ENCODE measurements at places on chromosomes 13 and 19. TPM values are rescaled to one million over a fixed set of nuclear protein-coding genes. Genes with fewer than 3 reads are reported as not detected.
A peak's percentile ranks its signal among the peaks of the same experiment; 100 is the strongest.

DNA sequence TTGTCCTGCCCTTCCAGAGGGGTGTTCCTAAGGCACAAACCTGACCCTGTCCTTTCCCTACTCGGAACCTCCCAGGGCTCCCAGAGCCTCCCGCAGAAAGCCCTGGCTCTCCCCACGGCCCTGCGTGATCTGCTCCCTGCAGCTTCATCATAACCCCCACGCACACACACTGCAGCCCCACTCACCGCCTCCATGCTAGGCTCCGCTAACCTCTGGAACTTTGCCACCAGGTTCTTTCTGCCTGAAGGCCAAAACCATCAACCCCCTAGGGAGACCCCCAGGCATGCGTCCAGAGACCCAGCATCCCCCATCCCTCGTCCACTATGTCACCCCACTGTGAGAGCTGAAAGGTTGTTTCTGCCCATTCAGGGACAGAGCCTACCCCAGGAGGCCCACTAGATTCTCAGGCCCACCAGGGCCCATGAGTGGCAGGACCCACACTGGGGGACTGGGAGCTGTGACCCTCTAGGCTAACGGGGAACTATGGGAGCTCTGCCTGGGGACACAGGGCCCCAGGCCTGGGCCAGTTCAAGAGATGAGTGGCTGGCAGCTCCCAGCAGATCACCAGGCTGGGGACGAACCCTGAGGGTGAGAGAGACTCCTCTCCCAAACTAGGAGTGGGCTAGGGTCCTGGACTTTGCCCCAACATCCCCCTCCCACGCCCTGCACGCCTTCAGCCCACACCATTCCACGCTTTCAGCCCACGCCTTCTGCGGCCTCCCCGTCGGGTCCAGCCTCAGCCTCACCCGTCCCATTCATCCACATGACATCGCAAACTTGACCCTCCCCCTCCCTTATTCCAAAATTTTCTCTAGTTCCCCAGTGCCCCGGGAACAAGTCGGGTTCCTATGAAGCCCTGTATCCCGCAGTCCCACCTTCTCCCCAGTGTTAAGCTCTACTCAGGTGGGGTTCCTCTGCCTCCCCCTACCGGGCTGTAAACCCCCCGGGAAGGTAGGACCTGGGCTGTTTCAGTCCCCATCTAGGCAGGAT, 33.2 kb upstream of the PNMA8B start:
- H3K4me1 ChIP-seq, result peaks cover 3% of the 10 kb centered on the region
- H3K27me3 ChIP-seq, result no peaks in the 10 kb centered on the region
- H3K36me3 ChIP-seq, result no peaks in the 10 kb centered on the region
- no peak overlapping the region for H3K4me3 ChIP-seq
- DNase-seq, result no peak

F10 gene
- total RNA-seq, result 0.18 TPM

DNA sequence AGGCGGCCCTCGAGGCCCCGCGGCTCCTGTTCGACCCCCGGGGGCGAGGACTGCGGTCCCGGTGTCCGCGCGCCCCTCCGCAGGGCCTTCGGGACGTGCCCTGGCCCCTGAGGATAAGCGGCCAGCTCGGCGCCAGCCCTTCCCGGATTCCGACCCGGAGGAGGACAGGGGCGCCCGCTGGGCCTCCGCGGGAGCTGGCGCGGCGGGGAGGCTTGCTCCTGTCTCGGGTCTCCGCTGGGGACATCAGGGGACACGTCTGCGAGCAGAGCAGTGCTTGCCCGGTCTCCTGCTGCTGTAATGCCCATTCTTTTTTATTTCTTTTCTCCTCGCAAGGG, 829 bp downstream of the B3GLCT start:
- H3K27me3 ChIP-seq, result no peaks in the 10 kb centered on the region
- H3K36me3 ChIP-seq, result no peaks in the 10 kb centered on the region
- H3K4me1 ChIP-seq, result peaks cover 14% of the 10 kb centered on the region
- peak overlapping the region; percentile 58 for H3K4me3 ChIP-seq
- no peak for DNase-seq
- peak overlapping the region; percentile 82 for H3K27ac ChIP-seq

CD177 gene
- 0.28 TPM for total RNA-seq

FARP1 gene
- total RNA-seq, result 61.9 TPM

CCDC70 gene
- not detected for total RNA-seq

DNA sequence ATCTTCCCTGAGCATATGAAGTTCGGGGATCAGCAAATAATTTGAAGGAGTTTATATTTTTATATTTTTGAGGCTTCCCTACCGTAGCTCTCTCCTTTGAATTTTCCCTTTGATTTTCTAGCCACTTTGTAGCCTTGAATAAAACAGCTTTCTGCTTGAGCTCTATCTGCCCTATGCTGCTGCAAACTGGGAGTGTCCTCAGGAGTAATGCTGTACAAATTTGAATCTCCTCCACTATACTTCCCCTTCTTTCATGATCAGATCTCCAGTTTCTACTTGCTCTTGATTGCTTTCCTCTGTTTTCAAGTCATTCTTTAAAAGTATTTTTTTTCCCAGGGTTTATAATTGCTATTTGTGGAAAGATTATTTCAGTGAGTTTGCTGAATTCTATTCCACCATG, 14.6 kb downstream of the PDS5B start:
- peaks cover 2% of the 10 kb centered on the region for H3K4me1 ChIP-seq
- no peak overlapping the region for H3K27ac ChIP-seq
- H3K36me3 ChIP-seq, result no peaks in the 10 kb centered on the region
- no peak overlapping the region for H3K4me3 ChIP-seq
- no peaks in the 10 kb centered on the region for H3K27me3 ChIP-seq
- DNase-seq, result no peak

GRCh38 chr13:109858319-109858718, 71.9 kb upstream of the IRS2 start:
- no peaks in the 10 kb centered on the region for H3K27me3 ChIP-seq
- H3K4me3 ChIP-seq, result no peak overlapping the region
- no peak for DNase-seq
- no peak overlapping the region for H3K27ac ChIP-seq
- H3K36me3 ChIP-seq, result no peaks in the 10 kb centered on the region

LILRB3 gene
- total RNA-seq, result 0.18 TPM

GRCh38 chr13:98318263-98318878, 141.3 kb upstream of the RNF113B start:
- no peak for DNase-seq
- no peaks in the 10 kb centered on the region for H3K4me1 ChIP-seq
- H3K4me3 ChIP-seq, result no peak overlapping the region
- H3K27me3 ChIP-seq, result no peaks in the 10 kb centered on the region

GRCh38 chr13:35549481-35549880, 73.0 kb upstream of the MAB21L1 start:
- H3K4me3 ChIP-seq, result no peak overlapping the region
- no peaks in the 10 kb centered on the region for H3K36me3 ChIP-seq
- H3K27ac ChIP-seq, result no peak overlapping the region
- no peaks in the 10 kb centered on the region for H3K4me1 ChIP-seq

DNA sequence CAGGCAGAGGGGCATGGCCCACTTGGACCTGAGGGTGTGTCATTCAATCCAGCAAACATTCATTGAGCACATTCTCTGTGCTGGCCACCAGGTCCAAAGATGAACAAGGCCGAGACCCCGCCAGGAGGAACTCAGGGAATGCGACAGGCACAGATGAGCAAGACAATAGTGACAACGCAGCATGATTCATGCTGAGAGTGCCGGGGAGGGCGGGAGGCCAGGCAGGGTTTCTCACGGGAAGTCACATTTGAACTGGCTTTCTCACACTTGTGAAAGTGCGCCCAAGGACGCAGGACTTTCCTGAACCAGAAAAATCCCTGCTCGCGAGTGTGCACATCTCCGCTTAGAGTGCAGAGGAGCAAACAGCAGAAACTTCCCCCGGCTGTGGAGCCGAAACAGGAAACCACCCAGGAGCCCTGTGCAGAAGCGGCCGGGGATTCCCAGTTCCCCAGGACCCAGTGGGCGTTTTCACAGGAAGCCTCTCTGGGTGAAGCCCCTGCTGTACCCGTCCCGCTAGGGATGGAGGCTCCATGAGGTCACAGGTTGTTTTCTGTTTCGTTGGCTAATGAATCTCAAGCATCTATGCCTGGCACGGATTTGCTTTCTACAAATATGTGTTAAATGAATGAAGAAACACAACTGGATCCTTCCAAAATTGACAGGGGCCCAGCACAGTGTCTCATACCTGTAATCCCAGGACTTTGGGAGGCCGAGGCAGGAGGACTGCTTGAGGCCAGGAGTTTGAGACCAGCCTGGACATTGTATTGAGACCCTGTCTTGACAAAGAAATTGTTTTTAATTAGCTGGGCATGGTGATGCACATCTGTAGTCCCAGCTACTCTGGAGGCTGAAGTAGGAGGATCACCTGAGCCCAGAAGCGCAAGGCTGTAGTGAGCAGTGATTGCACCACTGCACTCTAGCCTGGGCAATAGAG, 68.4 kb upstream of the TM9SF2 start:
- H3K4me3 ChIP-seq, result no peak overlapping the region
- no peaks in the 10 kb centered on the region for H3K27me3 ChIP-seq
- H3K27ac ChIP-seq, result no peak overlapping the region
- H3K36me3 ChIP-seq, result no peaks in the 10 kb centered on the region
- H3K4me1 ChIP-seq, result peaks cover 5% of the 10 kb centered on the region

RFPL4A gene
- total RNA-seq, result not detected

DNA sequence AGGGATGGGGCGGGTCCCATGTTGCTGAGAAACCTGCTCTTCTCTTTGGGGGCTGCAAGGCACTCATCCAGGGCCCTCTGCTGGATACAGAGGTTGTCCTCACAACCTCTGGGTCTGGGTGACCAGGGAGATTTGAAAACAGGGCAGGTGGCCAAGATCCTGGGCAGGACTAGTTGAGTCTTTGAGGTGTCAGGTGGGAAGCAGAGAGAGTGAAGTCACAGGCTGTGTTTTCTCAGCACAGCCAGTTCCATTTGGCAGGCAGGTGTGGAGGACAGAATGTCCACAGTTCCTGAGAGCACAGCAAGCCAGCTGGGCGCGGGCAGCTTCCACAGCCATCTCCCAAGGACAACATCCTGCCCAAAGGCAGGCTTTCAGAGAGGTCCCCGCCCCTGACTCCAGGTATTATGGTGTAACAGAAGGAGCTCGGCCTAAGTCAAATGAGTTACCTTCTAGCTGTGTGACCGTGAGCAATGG, 118.8 kb downstream of the NUFIP1 start:
- H3K4me3 ChIP-seq, result no peak overlapping the region
- no peaks in the 10 kb centered on the region for H3K4me1 ChIP-seq
- H3K27me3 ChIP-seq, result no peaks in the 10 kb centered on the region
- H3K27ac ChIP-seq, result no peak overlapping the region
- DNase-seq, result no peak

- DNase-seq, result no peak
- no peaks in the 10 kb centered on the region for H3K27me3 ChIP-seq
- no peak overlapping the region for H3K27ac ChIP-seq
- H3K4me1 ChIP-seq, result no peaks in the 10 kb centered on the region
Observed at GRCh38 chr13:101755228-101755887, 302.9 kb downstream of the ITGBL1 start.

DNA sequence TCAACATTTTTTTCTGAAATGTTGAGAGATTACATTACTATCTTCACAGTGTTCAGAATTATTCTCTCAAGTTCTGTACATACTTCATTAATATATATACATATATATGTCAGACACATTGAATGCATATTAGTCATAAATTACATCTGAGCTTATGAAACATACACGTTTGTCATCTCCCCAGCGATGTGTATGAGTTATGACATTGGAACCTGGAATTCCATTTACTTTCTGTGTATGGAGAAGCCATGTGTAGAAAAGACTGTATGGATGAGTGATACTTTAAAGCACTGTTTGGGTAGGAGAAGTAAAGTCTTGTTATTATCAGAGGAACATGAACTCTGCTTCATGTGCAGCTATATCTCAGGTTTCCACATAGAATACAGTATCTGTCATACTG, 167.2 kb downstream of the FGF14 start:
- no peaks in the 10 kb centered on the region for H3K27me3 ChIP-seq
- no peak overlapping the region for H3K27ac ChIP-seq
- H3K4me1 ChIP-seq, result no peaks in the 10 kb centered on the region
- no peak overlapping the region for H3K4me3 ChIP-seq

GRCh38 chr13:26400545-26400944, 146.6 kb downstream of the CDK8 start:
- H3K27ac ChIP-seq, result no peak overlapping the region
- H3K27me3 ChIP-seq, result no peaks in the 10 kb centered on the region
- no peaks in the 10 kb centered on the region for H3K36me3 ChIP-seq
- H3K4me1 ChIP-seq, result no peaks in the 10 kb centered on the region

DNA sequence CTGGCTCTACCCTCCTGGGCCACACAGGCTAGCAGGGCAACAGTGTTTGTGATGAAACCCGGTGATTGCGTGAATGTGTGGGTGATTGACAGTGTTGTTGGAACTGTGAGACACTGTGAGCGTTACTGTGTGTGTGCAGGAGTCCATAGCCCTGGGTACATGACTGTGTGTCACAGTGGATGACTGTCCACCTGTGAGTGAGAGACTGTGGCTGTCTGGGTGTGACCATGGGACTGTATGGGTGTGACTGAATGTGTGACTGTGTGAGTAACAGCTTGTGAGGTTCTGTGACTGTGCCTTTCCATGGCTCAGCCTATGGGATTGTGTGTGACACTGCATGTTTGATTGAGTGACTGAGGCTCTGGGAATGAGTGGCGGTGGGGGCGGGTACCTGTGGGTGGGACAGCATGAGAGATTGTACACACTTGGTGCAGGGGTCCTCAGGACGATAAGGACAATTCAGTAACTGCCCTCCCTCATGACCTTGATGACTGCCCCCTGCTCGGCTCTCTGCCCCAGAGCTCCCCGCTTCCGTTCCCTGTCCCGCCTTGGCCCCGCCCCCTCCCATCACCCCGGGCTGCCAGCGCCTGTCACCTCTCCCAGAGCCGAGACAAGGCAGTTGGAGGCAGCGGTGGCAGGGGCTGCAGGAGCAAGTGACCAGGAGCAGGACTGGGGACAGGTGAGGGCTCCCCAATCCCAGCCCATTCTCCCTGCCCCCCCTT, at the start of gene GIPR:
Gene GIPR (plus strand): TSS at position 602 of the 722 bp plus-strand sequence. CDS start 1,300 bp downstream, outside the sequence.
- H3K27ac ChIP-seq, result peak within 1 kb of the TSS; percentile 42
- peak within 1 kb of the TSS; percentile 74 for H3K4me3 ChIP-seq
- no peaks in the 10 kb centered on the region for H3K4me1 ChIP-seq
- no peak for DNase-seq
- H3K27me3 ChIP-seq, result no peaks in the 10 kb centered on the region

DNA sequence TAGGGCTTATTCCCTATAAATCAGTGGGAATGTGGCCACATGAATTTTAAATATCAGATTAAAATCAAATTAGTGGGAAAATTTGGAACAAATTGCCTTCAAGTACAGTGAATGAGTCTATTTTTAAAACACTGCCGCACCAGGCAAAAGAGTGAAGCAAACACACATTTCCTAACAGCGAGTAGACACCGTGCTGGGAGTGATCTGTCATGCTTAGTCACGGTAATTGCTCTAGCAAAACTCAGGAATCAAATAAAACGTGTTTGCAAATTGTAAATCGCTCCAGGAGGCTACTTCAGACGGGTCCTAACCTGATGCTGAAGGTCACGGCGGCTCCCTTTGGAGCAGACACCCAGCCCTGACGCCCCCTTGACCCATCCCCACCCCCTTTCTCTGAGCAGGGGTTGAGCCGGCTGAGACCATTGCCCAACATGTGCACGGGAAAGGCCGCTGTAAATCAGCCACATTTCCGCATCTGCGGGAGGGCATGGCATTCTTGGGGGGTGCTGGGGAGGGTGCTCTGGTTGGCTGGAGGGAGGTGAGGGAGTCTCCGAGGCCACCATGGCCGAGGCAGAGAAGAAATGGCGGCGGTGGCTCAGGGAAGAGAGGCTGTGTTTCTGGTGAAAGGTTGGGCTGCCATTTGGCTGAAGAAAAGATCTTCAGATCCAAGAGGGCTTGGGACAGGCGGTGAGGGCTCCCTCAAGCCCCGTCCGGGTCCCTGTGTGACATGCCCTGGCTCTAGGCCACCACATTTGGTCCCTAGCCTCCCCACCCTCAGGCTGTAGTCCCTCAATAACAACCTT, 8.9 kb downstream of the CEBPA start:
- peaks cover 20% of the 10 kb centered on the region for H3K4me1 ChIP-seq
- DNase-seq, result peak; percentile 30
- H3K27ac ChIP-seq, result no peak overlapping the region
- H3K36me3 ChIP-seq, result no peaks in the 10 kb centered on the region
